ENCODE measurements at places on chromosomes 2 and 18.

DNA sequence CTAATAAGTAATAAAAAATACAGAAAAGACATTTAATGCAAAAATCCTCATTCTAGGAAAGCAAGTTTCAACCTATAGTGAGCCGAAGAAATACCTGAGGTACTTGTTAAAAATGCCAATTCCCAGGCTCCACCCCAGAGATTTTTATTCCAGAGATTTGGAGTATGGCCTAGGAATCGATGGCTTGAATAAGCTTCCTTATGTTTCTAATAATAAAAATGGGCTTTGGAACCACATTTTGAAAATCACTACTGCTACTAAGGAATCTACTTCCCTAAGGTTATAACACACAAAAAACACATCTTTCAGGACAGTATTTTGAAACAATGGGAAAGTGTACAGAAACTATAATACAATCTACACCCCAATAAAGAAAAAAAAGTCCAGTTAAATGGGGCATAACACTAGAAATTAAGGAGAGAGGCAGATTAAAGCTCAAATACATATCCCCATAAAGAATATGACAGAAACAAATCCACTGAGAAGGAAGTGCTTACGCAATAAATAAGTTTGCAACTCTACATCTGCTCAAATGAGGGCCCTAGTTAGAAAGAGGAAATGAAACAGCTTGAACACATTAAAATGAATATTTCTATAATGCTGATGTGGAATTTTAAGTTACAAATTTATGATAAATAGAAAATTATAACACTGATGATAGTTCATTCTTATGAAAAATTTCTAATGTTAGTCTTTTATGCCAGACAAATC is 103.7 kb downstream of the EPB41L3 start:
- DNase-seq, result no peak

- DNase-seq, result no peak
Measured at GRCh38 chr2:162932416-162932815, 93.8 kb upstream of the KCNH7 start.

DNA sequence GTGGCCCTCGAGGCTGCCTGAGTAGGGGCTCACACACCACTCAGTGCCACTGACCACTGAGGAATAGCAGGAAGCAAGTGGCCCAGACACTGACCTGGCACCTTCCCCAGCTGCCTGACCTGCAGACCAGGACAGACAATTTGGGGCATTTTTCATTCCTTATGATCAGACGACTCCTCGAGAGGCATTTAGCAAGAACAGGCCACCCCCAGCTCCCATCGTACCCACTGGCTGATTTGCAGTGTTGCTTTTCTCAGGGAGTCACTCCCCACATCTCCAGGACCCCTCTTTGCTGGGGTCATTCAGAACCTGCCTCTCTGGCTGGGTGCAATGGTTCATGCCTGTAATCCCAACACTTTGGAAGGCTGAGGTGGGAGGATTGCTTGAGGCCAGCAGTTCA is 185.7 kb downstream of the HAUS1 start:
- no peak for DNase-seq

DNA sequence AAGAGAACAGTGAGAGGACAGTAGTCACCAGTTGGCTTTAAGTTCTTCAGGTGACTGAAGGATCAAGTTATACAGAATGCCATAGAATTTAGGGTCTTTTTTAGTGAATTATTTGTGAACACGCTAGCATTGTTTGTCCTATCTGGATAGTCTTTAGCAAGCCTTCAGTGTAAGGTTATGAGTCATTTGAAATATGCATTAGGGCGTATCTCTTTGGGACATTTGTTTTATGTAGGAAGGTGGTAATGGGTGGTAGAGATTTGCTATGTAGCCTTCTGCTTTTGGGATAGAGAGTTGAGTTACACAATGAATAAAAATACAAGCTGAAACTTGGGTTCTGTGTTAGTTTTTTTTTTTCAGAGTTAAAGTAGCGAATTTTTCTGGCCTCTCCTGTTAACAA is 13.0 kb downstream of the ACTR2 start:
- DNase-seq, result no peak

DNA sequence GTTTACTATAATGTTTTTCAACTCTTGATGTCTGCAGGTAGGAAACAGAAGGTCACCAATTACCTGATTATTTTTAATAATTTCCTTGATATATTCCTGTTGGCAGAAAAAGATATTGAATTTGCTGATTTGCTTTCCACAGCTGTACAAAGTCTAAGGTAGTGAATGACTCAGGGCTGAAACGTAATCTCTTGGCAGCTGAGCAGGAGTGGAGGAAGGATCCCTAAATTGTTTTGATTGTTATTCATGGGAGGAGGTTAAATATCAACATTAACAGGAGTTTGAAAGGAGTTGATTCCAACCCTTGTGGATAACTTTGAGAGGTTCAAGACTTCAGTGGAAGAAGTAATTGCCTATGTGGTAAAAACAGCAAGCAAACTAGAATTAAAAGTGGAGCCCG is 345.2 kb upstream of the SLC8A1 start:
- DNase-seq, result no peak

DNA sequence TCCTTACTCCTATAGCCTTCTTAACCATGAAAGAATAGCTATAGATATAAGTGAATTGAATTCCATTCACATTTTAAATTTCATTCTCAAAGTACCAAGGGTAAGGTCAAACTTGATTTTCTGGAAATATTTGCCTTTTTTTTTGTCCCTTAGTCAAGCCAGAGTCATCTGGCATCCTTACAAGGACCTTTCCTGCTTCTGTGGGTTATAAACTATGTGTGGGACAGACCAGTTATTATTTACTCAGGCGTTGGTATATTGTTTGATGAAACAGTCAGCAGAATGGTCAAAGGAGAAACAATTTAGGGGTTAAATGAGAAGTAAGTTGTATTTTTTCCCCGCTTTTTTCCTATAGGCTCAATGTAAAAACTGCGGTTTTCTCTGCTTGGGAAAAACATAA is 1103.2 kb upstream of the ZEB2 start:
- no peak for DNase-seq

GRCh38 chr2:145874466-145874865 is 1354.5 kb upstream of the ZEB2 start:
- no peak for DNase-seq

DNA sequence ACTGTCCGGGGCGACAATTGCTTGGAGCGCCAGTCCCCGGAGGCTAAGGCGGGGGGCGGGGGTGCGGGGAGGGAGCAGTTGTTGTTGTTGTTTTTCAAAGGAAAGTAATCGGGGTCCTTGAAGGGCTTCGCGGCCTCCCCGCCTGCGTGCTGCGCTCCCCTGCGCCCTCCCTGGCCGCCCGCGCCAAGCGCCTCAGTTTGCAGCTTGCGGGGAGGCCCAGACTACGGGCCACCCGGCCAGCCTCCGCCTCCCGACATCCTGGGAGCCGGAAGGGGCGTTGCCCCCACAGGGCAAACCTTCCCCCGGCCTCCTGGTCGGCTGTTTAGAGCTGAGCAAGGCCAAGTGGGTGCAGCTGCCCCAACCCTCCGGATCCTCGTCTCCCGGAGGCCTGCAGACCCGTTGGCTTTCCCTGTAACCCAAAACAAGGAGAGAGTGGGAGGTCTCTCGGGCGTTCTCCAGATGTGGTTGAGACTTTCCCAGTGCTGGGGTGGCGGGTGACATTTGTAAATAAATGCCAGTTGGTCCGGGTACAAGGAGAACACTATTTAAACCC is 3.7 kb upstream of the SIX3 start:
- DNase-seq, result no peak

- no peak for DNase-seq
Measured at GRCh38 chr2:109193807-109194619, 65.0 kb downstream of the SH3RF3 start.

DNA sequence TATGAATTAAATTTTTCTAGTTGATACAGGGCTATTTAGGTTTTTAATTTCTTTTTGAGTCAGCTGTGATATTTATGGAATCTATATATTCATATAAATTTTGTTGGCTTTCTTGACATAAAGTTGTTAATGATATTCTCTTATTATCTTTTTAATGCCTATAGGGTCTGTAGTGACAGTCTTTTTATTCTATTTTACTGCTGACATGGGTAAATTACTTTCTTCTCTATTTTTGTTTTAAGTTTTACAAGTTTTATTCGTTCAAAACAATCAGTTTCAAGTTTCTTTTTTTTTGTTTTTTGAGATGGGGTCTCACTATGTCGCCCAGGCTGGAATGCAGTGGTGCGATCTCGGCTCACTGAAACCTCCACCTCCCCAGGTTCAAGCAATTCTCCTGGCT is 226.3 kb downstream of the ZRANB3 start:
- no peak for DNase-seq

GRCh38 chr2:145688156-145688555 is 1168.2 kb upstream of the ZEB2 start:
- no peak for DNase-seq

GRCh38 chr2:101435001-101435862 is 39.7 kb downstream of the RFX8 start:
- peak; percentile 71 for DNase-seq

DNA sequence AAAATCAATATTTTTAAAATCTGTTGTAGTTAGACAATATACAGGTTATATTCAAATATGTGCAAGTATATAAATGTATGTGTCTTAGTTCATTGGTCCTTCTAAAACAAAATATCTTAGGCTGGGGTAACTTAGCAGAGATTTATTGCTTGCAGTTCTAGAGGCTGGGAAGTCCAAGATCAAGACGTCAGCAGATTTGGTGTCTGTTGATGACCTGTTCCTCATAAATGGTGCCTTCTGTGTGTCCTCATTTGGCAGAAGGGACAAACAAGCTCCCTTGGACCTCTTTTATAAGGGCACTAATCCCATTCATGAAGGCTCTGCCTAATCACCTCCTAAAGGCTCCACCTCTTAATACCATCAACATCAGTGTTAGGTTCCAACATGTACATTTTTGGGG is 31.3 kb downstream of the ABI2 start:
- no peak for DNase-seq

GRCh38 chr2:222468346-222468745 is 44.0 kb downstream of the SGPP2 start:
- no peak for DNase-seq

- no peak for DNase-seq
Measured at GRCh38 chr2:199596549-199596948, 138.8 kb upstream of the SATB2 start.

GRCh38 chr2:30230497-30231211 is 680 bp upstream of the LBH start:
- DNase-seq, result peak; percentile 96

GRCh38 chr2:191347881-191348280 is 102.7 kb downstream of the MYO1B start:
- DNase-seq, result no peak

DNA sequence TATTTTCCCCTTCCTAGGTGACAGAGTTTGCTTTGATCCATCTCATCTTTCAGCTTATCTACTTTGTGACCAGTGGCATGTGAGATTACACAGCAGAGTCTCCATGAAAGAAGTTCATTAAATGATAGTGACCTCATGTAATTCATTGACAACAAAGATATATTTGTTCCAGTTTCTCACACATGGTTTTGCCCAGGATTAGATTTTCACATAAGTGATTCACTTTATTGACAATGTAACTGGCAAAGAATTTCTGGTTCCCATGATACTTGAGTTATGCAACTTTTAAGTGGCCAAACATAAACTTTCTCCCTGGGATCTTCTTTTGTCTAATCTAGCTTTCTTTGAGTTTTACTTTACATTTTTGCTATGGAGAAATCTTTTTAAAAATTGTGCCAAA is 50.0 kb downstream of the MC4R start:
- no peak for DNase-seq

DNA sequence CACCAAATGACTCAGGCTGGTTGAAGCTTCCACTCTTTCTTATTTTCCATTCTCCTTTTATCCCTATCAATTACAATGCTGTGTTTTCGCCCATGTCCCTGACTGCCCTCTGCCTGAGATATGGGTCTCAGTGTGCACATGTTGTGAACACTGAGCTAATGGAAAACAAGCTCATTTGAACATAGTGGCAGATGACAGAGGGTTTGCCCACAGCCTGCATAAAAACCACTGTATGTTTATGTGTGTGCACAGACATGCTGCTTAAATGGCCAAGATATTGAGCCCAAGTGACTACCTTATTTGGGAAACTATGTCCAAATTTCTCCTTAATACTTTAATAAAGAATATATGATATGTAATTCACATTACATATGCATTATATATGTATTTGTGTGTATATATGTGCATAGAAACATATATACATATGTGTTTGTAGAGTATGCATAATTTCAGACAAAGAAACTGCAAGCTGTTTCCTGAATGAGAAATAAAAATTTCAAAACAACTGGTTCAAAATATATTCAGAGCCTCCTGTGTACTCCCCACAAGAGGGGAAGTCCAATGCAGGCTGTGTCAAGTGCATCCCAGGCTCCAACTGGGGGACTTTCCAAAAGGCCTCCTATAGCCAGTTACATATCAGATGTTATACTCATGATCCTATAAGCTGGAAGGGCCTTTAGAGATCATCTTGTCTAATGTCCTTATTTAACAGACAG is 92.7 kb upstream of the CD302 start:
- no peak for DNase-seq

DNA sequence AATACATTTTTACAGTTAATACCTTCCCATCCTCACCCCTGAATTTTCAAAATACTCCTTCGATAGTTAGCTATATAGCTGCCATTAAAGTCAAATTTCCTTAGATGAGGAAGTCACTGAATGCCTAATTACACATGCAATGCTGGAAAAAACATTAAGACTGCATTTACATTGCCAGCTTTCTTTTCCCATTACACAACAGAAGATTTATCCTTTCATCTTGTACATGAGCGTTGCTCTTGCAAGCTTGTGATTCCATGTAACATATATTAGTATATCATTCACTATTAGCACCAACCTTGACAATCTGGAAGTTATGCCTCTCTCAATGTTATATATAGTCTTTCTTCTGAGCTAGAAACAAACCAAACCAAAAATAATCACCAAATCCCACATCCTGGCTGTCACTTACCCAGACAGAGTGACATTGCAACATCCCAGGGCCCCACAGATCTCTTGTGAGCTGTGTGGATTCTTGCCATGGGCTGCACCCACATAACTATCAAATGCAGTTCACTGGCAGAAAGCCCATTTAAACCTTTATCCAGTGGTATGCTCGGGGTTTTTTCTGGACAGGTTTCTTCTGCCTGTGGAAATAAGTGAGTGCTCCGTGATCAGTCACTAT is 79.2 kb upstream of the PAPOLG start:
- DNase-seq, result no peak

- DNase-seq, result no peak
Measured at GRCh38 chr18:54260396-54261072, 8.8 kb upstream of the POLI start.

GRCh38 chr18:56019908-56020307 is 431.9 kb upstream of the TCF4 start:
- DNase-seq, result no peak

DNA sequence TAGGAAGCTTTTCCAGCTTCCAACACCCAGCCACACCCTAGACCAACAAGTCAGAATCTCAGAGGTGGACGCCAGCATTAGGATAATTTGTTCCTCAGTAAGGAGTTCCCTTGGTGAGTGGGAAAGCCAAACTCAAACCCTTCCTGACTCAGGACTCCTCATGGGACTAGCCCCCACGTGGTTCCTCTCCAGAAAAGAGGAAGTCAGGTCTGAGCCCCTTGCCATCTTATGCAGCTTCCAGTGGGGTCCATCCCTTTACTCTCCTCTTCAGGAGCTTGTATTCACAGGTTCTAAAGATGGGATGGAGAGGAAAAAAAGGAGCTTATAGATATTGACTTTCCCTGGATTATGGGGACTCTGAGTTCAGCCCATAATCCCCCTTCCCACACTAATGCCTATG is 14.8 kb upstream of the NOTO start:
- DNase-seq, result no peak

GRCh38 chr18:32468147-32468845 is 2.4 kb downstream of the GAREM1 start:
- no peak for DNase-seq

Measured in kidney (tissue), 22 donors.